ENCODE measurements at places on chromosomes 4 and X. TPM values are rescaled to one million over a fixed set of nuclear protein-coding genes. Genes with fewer than 3 reads are reported as not detected.
A peak's percentile ranks its signal among the peaks of the same experiment; 100 is the strongest.

DNA sequence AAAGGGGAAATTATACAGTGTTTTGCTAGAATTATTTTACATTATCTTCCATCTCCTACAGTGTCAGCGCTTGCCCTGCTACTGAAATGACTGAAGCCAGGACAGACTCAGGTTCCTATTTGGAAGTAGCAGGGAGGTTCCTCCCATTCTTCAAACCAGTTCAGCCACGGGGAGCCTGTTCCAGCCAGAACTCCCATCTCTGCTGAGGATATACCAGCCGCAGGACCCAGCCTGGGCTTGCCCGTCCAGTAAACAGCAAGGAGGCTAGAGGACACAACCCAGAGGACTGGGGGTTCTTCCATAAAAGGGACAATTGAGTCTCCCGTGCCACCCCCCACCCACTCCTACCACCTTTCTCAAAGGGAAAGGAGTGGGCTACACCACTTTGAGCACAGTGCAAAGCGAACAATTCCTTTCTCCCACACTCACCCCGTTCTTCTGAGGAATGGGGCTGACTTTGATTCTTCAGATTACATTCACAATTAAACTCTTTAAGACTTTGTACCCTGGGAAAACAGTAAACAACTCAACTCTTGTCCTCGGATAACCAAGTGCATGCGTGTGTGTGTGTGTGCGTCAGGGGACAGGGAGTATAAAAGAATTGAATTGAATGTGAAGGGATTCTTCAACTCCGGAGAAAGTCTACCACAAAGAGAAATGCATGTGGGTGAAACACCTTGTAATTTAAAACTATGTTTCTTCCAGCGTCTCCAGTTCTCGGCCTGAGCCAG is 31.0 kb upstream of the PPARGC1A start:
- H3K36me3 ChIP-seq = no peaks in the 10 kb centered on the region
- DNase-seq = no peak
- H3K27me3 ChIP-seq = no peaks in the 10 kb centered on the region
- H3K4me3 ChIP-seq = no peak overlapping the region
- H3K27ac ChIP-seq = no peak overlapping the region

DNA sequence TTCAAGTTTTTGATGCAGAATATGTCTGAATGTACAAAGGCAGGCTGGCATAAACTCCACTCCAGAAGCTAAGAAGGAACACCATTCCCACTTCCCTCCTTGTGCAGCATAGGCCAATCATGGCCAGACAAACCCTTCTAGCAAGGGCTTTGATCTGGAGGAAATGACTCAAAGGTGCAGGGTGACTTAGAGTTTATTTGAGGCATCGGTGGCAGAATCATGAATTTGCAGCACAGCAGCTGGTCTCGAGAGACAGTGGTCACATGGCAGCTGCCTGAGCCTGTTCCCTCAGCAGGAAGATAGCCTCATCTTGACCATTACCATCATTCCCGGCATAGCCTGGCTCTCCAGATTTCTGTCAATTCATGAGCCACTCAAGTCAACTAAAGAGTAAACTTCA is 154.5 kb downstream of the ATP10D start:
- H3K27me3 ChIP-seq = peaks cover 3% of the 10 kb centered on the region
- peaks cover 31% of the 10 kb centered on the region for H3K36me3 ChIP-seq
- DNase-seq = no peak
- H3K4me1 ChIP-seq = peaks cover 7% of the 10 kb centered on the region

DNA sequence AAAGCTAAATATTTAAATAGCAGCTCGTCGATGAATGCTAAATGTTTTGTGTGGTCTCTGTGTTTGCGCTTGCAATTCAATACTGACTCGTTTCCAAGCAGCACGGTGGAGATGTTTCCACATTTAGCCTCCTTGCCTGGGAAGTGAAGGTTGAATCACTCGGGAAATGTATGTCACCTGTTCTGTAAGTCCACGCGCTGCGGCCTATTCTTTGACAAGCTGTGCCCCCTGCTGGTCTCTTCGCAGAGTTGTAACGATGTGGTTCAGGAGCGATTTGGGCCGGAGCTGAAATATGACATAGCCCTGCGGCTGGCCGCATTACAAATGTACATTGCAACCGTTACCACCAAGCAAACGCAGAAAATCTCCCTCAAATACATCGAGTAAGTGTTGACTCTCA is 89.6 kb upstream of the PRPS2 start:
- peaks cover 13% of the 10 kb centered on the region for H3K4me1 ChIP-seq
- H3K27ac ChIP-seq = no peak overlapping the region
- no peak overlapping the region for H3K4me3 ChIP-seq
- DNase-seq = peak; percentile 58
- H3K27me3 ChIP-seq = no peaks in the 10 kb centered on the region

DNA sequence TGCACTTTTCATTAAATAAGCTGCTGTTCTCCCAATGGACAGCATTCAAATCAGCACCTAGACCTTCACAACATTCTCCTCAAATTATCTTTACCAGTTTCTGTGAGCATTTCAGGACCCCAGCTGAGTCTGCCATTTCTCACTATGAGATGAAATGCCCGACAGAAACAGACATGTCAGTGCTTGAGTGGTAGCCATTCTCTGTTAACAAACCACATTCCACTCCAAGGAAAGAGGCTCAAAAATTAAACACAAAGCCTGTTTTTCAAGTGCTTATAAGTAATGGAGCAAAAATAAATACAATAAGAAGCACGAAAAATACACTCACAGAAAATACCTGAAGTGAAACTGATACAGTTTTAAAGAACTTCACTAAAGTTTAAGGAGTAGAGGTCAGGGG is 320.2 kb upstream of the PRPS2 start:
- no peak overlapping the region for H3K27ac ChIP-seq
- H3K36me3 ChIP-seq = no peaks in the 10 kb centered on the region
- DNase-seq = no peak
- peaks cover 14% of the 10 kb centered on the region for H3K4me1 ChIP-seq

The TEX11 gene
- total RNA-seq = 0.18 TPM

The AREG gene
- total RNA-seq = 0.32 TPM

The TMEM144 gene
- total RNA-seq = 5.3 TPM

The TEX13C gene
- total RNA-seq = 0.26 TPM

DNA sequence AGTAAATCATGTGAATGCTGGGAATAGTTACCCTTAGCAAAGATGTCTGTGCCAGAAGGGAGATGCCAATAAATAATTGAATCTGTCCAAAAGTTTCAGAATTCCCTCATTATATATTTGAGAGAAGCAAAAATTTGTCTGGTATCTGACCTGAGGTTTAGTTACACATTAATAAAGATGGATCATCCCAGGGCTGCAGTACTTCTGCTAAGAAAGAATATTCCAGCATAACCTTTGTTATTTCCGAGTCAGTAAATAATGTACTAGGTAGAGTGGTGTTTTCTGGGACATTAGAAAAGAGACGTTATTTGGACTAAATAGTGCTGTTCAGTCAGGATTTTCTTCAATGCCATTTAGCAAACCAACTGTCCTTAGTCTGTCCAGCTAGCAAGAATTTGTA is 26.4 kb downstream of the ADD1 start:
- H3K4me1 ChIP-seq = peaks cover 67% of the 10 kb centered on the region
- no peak overlapping the region for H3K27ac ChIP-seq
- no peak for DNase-seq
- H3K27me3 ChIP-seq = no peaks in the 10 kb centered on the region

DNA sequence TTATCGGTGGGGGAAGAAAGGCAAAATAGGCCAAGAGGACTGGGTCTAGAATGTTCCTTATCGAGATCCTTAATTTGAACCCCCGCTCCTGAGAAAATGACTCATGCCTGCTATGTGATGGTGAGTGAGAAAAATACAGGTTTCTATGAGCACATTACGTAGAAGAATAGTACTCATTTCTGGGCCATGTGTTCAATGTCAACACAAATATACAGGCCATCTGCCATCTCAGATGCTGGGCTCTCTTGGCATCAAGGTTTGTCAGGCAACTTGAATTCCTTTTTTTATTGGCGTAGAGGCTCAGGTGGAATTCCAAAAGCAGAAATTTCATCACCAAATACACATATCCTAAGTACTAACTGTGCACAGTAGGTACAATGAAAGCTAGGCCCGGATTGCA is 81.4 kb upstream of the TRIM2 start:
- H3K27me3 ChIP-seq = peaks cover 2% of the 10 kb centered on the region
- H3K4me1 ChIP-seq = peaks cover 18% of the 10 kb centered on the region
- no peaks in the 10 kb centered on the region for H3K36me3 ChIP-seq
- H3K4me3 ChIP-seq = no peak overlapping the region
- no peak overlapping the region for H3K27ac ChIP-seq

DNA sequence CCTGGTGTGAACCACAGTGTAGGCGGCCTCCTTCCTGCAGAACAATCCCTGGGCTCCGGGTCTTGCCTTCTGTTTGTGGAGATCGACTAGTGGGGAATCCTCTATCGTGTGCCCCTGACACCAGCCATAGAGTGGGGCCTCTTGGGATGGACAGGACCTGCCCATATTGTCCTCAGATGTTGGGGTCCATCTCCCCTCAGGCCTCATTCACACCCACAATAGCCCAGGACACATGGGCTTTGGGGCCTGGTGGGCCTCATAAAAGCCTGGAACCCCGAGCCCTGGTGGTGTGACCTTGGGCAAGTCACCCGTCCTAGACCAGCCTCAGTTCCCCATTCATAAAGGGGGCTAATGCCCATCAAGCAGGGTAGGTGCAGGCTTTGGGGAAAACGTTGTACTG is 13.2 kb upstream of the GAGE10 start:
- DNase-seq = no peak
- H3K4me1 ChIP-seq = peaks cover 3% of the 10 kb centered on the region
- no peak overlapping the region for H3K27ac ChIP-seq
- H3K4me3 ChIP-seq = no peak overlapping the region
- H3K36me3 ChIP-seq = no peaks in the 10 kb centered on the region

All from WTC11 (cell line).